Activated T-helper 1 cell treated with anti-CD3 and anti-CD28 coated beads, Interleukin-12 subunit alpha, Interleukin-12 subunit beta, Interleukin-2, Interleukin-4 antibody, amounts not matched to agents 30 ng/mL and 10 ng/mL and 1 ng/mL, durations not matched to agents 14 hours and 24 hours and 36 hours (primary cell): ENCODE measurements at places on chromosomes 12 and 14. TPM values are rescaled to one million over a fixed set of nuclear protein-coding genes. Genes with fewer than 3 reads are reported as not detected.

Gene KLRD1
- total RNA-seq: 2.5 and 2.7 TPM in 2 replicates

DNA sequence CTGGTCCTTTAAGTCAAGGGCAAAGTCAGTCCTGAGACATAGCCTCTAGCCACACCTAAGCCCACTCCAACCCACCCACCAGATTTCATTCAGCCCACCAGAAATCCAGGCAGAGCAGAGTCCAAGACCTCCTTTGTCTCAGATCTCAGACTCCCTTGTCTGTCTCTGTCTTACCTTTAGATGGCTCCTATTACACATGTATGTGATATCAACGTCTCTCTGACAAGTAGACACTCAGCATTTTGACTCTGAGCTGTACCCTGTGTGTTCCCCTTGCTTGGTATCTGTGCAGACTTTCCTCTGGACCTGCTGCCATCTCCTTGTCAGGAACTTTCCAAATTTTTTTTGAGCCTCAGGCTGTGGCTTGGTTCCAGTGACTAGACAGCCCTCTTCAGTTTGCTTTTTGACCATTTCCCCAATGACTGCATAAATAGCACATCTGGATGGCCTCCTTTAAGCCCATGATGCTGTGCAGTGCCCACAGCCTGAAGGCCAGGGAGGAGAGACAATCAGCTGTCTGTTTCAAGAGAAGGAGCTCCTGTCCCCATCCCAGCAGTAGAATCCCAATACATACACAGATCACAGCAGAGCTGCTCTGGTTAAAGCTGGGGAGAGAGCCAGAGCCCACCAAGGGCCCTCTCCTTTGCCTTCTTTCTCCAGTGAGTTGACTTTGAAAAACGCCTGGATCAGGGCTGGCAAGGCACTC is 7.0 kb downstream of the POU6F1 start:
- DNase-seq: no peak

- DNase-seq: no peak
Measured at GRCh38 chr12:114257687-114258086, 148.3 kb downstream of the TBX5 start.

DNA sequence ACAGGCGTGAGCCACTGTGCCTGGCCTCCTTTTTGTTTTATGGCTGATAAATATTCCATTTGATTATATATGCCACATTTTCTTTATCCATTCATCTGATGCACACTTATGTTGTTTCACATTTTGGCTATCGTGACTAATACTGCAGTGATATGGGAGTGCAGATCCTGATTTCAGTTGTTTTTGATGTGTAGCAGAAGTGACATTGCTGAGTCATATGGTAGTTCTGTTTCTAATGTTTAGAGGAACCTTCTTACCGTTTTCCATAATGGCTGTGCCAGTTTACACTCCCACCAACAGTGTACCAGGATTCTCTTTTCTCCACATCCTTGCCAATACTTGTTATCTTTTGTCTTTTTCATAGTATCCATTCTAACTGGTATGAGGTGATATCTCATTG is 235.9 kb downstream of the ERC1 start:
- DNase-seq: no peak

GRCh38 chr12:18567787-18568186 is 170.0 kb downstream of the PLCZ1 start:
- DNase-seq: no peak

DNA sequence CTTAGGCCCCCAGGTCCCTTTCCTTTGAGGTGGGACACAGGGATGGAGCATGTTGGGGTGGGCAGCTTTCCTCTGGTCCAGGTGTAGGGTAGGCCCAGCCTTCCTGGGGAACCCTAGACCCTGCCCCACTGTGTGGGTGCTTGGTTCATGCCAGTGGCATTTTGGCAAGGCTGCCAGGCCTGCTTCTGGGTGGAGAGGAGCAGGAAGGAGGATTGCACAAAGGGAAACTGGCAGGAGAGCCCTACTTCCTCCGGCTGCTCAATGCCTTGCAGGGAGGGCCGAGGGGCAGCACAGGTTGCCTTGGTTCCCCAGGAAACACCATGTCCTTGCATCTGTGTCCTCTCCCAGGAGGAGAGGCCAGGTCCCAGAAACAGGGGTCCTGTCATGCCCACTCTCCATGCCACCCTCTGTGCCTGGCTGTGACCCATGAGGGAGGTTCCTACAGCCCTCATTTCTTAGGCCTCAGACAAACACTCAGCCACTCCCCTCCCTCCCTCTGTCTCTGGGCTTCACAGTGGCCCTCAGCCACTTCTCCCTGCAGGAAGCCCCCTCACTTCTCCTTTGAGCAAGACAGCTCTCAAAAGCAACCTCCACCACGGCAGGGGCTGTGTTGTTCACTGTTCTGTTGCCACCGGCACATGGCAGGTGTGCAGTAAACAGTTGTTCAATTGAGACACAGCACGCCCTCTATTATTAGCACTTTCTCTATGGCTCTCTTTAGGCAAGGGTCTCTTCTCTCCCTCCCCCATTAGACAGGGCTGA is 6.8 kb upstream of the KRT80 start:
- no peak for DNase-seq
